ENCODE measurements at places on chromosomes 5 and 9.

DNA sequence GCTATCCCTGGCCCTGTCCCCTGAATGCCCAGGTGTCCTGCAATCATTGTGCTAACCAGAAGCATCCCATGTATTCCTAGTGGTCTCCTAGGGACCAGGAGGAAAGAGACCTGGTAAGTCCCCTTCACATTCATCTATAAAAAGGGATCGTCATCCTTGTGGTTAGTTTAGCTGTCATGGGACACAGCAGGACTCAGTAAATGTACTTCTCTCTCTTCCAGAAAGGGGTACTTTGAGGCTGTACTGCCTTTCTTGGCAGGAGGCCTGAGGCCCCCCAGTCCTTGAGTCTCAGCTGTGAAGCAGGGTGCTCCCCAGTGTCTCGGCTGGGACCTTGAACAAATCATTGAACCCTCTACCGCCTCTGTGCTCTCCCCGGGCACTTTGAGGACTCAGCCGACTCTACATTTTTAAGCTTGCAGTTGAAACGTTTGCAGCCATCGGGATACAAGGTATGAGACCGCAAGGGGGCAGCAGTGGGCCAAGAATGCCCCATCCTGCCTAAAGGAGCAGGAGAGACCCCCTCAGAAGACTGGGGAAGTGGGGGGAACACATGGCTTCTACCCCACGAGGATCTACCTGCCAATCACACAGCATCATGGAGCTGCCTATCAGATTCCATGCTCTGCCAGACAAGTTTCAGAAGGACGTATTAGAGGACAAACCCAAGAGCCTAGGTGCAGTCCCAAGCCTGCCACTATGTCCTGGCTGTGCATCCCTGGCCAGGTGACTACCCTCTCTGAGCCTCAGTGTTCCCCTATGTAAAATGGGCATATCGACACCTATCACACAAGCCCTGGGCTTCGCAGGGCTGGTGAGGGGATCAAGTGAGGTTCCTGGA lies 2.4 kb upstream of the PHYKPL start:
- peak; percentile 70 for DNase-seq

- no peak for DNase-seq
These were observed 162.2 kb downstream of the PIK3R1 start for GRCh38 chr5:68377733-68378132.

GRCh38 chr5:42483472-42484154 lies 60.4 kb downstream of the GHR start:
- DNase-seq = no peak

DNA sequence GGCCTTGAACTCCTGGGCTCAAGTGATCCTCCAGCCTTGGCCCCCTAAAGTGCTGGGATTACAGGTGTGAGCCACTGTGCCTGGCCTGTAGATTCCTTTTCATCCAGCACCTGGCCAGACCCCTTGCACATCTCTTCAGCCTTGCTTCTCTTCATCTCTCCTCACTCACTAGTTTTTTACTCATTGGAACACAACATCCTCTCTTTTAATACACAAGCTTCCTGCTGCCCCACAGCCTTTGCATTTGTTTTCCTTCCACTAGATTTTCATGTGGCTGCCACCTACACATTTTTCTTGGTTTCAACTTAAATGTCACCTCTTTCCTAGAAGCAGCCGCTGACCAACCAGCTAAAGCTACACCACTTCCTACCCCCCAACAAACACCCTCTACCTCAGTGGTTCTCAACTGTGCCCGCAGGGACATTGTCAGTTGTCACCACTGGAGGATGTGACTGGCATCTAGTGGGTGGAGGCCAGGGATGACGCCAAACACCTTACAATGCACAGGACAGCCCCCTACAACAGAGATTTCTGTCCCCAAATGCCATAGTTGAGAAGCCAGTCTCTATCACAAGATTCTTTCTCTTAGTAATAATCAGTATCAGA lies 33.7 kb downstream of the HAVCR1 start:
- peak; percentile 4 for DNase-seq

- DNase-seq = peak; percentile 11
These were observed 23.4 kb downstream of the CORO2A start for GRCh38 chr9:98168941-98169488.

GRCh38 chr5:106545325-106545724 lies 1125.4 kb downstream of the EFNA5 start:
- DNase-seq = no peak

GRCh38 chr9:18274693-18275092 lies 199.3 kb upstream of the ADAMTSL1 start:
- DNase-seq = no peak

- DNase-seq = no peak
These were observed 756 bp downstream of the VAV2 start for GRCh38 chr9:133991214-133991921.

GRCh38 chr9:134502266-134502791 lies 139.3 kb upstream of the COL5A1 start:
- no peak for DNase-seq

DNA sequence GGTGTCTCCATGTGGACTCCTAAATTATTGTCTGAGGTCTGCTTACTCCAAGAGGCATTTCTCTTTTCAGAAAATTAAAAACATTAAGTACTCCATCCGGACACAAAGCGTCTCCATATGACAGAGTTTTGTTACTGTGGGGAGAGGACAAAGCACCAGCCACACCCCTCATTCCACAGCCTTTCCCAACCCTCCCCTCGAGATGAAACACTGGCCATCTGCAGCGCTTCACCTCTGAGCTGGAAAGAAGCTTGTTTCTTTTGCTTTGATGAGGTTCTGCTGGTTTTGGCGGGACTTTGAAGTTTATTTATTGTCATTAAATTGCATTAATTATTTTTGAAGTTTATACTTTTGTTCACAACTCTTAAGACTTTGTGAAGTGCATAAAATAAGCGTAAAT lies 27.6 kb upstream of the NKD2 start:
- no peak for DNase-seq

GRCh38 chr9:15509931-15510788 lies 610 bp downstream of the PSIP1 start:
- DNase-seq = peak; percentile 66

GRCh38 chr9:120698766-120699165 lies 15.5 kb downstream of the MEGF9 start:
- DNase-seq = no peak

Measured in stimulated activated CD4-positive, alpha-beta T cell treated with anti-CD3 and anti-CD28 coated beads, Interleukin-12 subunit alpha, Interleukin-12 subunit beta, amount 100 ng/mL, for 4 hours (primary cell).